ENCODE measurements at places on chromosomes 4 and X.
A peak's percentile ranks its signal among the peaks of the same experiment; 100 is the strongest.

GRCh38 chr4:77861495-77861894 lies 1.1 kb upstream of the MRPL1 start:
- peak; percentile 16 for DNase-seq

DNA sequence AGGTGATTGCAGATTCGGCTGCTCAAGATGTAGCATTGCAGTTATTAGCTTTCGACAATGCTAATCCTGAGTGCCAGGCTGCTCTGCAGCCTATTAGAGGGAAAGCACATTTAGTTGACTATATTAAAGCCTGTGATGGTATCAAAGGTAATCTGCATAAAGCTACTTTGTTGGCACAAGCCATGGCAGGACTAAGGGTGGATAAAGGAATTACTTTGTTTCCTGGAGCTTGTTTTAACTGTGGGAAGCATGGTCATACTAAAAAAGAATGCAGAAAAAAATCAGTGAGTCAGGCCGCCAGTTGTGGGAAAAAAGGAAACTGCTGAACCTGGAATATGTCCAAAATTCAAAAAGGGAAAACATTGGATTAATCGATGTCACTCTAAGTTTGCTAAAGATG lies 154.9 kb upstream of the TECRL start:
- DNase-seq, result no peak

DNA sequence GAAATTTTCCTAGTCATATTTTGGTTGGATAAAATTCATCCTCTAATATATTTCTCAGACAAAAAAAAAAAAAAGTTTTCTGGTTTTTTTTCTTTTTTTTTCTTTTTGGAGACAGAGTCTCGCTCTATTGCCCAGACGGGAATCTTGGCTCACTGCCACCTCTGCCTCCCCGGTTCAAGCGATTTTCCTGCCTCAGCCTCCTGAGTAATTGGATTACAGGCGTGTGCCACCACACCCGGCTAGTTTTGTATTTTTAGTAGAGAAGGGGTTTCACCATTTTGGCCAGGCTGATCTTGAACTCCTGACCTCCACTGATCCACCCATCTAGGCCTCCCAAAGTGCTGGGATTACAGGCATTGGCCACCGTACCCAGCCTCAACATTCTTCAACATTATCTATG lies 432.7 kb upstream of the PABPC4L start:
- DNase-seq, result no peak

- DNase-seq, result peak; percentile 17
Observed at GRCh38 chrX:2325076-2325784, 175.5 kb downstream of the DHRSX start.

- DNase-seq, result no peak
Observed at GRCh38 chr4:156774422-156774821, 197.2 kb downstream of the PDGFC start.

DNA sequence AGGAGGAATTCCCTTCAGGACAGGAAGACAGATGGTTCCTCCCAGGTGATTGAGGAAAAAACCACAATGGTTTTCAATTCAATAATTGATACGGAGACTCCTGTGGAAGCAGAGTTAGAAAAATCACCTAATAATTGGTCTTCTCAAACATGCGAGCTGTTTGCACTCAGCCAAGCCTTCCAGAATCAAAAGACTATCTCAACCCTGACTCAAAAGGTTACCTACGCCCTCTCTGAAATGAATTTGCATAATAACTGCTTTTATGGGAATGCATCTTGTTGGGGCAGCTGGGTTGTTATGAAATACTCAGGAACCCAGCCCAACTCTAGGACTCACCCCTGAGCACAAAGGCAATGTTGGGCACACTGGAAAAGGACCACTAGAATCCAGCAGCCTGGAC lies 66.9 kb upstream of the ARSJ start:
- DNase-seq, result no peak

DNA sequence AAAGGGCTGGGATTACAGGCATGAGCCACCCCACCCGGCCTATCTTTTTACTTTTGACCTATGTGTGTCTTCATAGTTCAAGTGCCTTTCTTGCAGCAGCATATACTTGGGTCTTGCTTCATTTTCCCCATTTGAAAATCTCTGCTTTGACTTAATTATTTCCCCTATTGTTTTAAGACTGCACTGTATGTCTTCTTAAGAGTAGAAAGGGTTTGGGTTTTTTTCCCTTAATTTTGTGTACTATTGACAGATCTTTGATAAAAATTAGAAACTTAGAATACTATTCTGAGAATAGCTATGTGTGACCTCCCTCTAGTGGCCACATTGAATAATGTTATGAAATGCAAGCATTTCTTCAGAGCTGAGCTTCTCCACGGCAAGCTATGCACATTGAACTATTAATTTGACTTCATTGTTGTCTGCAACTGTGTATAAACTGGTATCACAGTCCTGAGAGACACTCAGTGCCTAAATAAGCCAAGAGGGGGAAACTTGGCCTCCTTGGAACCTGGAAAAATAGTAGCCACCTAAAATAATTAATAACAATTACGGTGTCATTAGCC lies 8.7 kb upstream of the SLC25A4 start:
- no peak for DNase-seq

GRCh38 chrX:48046846-48047245 lies 24.6 kb downstream of the ZNF630 start:
- no peak for DNase-seq

DNA sequence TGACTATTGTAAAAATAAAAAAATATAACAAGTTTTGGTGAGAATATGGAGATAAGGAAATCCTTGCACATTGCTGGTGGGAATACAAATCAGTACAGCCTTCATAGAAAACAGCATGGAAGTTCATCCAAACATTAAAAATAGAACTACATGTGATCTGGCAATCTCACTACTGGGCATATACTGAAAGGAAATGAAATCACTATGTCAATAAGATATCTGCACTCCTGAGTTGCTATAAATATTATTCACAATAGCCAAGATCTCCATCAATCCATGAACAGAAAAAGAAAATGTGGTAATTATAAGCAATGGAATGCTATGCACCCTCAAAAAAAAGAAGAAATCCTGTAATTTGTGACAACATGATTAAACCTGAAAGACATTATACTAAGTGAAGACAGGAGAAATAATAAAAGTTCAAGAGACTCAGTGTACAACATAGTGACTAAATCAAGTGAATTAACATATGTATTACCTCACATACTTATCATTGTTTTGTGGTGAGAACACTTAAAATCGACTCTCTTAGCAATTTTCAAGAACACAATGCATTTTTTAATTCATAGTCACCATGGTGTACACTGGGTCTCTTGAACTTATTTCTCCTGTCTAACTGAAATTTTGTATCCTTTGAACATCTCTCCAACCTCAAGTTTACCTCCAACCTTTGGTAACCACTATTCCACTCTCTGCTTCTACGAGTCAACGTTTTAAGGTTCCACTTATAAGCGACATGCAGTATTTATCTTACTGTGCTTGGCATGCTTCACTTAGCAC lies 1703.7 kb upstream of the AGA start:
- no peak for DNase-seq

DNA sequence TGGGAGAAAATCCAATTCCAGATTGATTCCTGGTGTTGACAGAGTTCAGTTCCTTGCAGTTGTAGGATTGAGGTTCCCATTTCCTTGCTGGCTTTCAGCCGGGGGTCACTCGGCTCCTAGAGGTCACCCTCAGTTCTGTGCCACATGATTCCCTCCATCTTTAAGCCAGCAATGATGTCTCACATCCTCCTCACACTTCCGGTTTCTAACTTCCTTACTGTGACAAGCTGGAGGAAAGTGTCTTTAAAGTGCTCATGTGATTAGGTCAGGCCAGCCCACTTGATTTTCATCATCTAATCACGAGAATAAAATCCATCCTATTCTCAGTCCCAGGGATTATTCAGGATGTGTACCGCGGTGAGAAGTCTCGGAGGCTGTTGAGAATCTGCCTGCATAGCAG lies 19.4 kb upstream of the SMIM31 start:
- DNase-seq, result no peak

GRCh38 chrX:13845721-13846378 lies 29.0 kb upstream of the GPM6B start:
- no peak for DNase-seq

GRCh38 chr4:177105536-177105935 lies 204.1 kb upstream of the NEIL3 start:
- DNase-seq, result no peak
